ENCODE measurements at places on chromosomes 12 and 14. TPM values are rescaled to one million over a fixed set of nuclear protein-coding genes. Genes with fewer than 3 reads are reported as not detected.

The IGF1 gene
- 1.5 TPM for total RNA-seq

- no peak for ATAC-seq
Measured at GRCh38 chr12:32558903-32559302, 120.2 kb upstream of the DNM1L start.

DNA sequence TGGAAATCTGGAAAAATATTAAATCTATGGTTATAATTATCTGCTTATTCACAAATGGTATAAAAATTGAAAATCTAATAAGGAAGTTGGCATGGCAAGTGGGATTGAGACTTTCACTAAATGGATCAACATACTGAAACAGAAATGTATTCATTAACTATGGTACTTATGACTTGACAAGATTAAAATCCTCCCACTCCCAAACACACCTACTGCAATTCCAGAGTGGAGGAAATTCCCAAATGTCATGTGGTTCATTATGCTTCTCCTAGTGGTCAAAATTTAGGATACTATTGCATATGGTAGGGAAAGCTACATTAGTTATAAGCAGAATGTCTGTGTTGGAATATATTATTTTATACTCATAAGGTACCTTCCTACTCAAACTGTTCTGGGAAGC lies 265.3 kb upstream of the PRICKLE1 start:
- ATAC-seq: no peak

DNA sequence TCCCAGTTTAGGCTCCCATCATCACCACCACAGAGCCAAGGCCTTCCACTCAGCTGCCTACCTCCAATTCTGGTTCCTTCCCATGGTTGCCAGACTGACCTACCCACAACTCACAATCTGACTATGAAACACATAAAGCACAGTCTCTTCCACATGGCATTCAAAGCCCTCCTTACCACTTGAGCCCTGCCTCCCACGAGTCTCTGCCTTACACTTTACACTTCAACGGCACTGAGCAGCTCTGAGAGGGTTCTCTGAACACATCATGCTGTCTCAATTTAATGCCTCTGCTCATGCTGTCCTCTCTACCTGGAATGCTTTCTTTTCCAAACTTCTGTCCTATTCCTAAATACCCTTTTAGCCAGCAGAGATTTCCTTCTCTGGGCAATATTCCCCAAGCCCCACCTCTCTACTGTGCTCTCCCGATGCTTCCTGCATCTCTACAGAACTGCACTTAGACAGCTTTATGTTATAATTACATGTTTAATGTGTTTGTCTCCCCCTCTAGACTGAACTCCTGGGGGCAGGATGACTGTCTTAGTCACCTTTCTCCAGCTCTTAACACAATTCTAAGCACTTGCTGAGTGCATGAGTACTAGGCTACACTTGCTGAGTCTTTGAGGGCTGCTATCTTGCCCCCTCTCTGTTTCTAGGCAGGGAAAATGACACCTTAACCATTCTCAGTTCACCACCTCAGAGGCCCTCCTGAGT lies 23.5 kb downstream of the FMNL3 start:
- no peak for ATAC-seq

The FGF6 gene
- total RNA-seq: not detected

DNA sequence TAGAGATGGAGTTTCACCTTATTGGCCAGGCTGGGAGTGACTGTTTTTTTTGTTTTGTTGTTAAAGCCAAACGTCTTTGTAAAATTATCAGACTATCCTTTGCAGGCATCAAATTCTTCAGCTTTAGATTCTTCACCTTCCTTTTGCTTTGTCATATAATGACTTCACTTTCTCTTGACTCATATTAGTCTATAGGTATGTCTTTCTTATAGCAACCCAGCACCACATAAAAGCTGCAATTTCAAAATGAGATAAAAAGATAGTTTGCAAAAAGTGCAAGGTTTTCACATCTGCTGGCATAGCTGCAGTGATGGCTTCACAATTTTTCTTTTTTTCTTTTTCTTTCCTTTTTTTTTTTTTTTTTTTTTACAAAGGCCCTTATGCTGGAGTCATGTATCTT lies 39.2 kb downstream of the COX16 start:
- ATAC-seq: no peak

- ATAC-seq: no peak
Measured at GRCh38 chr12:57727758-57728395, 10.7 kb downstream of the AGAP2 start.

GRCh38 chr12:49582850-49583249 lies 14.9 kb upstream of the MCRS1 start:
- ATAC-seq: no peak

The SLC10A1 gene
- total RNA-seq: not detected

- ATAC-seq: peak; percentile 42
Measured at GRCh38 chr12:32603858-32604257, 75.2 kb upstream of the DNM1L start.
